Activated CD8-positive, alpha-beta memory T cell treated with anti-CD3 and anti-CD28 coated beads for 36 hours (primary cell): ENCODE measurements at places on chromosomes 5 and 9. TPM values are rescaled to one million over a fixed set of nuclear protein-coding genes. Genes with fewer than 3 reads are reported as not detected.

The RFESD gene
- total RNA-seq = 5.1 TPM

The SHISAL2B gene
- not detected for total RNA-seq

The GEMIN5 gene
- 46.0 TPM for total RNA-seq

The PLCXD3 gene
- not detected for total RNA-seq

The TIMD4 gene
- total RNA-seq = 1.0 TPM

The NPR3 gene
- total RNA-seq = not detected

The SLC9A3 gene
- total RNA-seq = 2.6 TPM

The RANBP17 gene
- not detected for total RNA-seq

The TMEM250 gene
- 41.7 TPM for total RNA-seq

The C1QTNF2 gene
- not detected for total RNA-seq

The SPATA31E1 gene
- total RNA-seq = not detected

The PRLR gene
- total RNA-seq = not detected

The DEPDC1B gene
- total RNA-seq = 16.2 TPM

The VCAN gene
- total RNA-seq = not detected

The CCL28 gene
- 10.7 TPM for total RNA-seq

The RELL2 gene
- total RNA-seq = 35.2 TPM

The SKP2 gene
- 64.9 TPM for total RNA-seq

The ZNG1C gene
- total RNA-seq = 44.6 TPM

The COL15A1 gene
- total RNA-seq = 0.02 TPM

The MEIKIN gene
- total RNA-seq = not detected

The PCDH1 gene
- not detected for total RNA-seq

The PCDHGB3 gene
- total RNA-seq = 0.17 TPM

The GLDC gene
- total RNA-seq = 4.1 TPM

The SEMA5A gene
- not detected for total RNA-seq

The UBE2QL1 gene
- total RNA-seq = not detected

The TTC33 gene
- total RNA-seq = 22.2 TPM

The GALNT12 gene
- 6.9 TPM for total RNA-seq

The PTGS1 gene
- not detected for total RNA-seq

The GFPT2 gene
- total RNA-seq = 0.27 TPM

The KCNIP1 gene
- not detected for total RNA-seq

The S1PR3 gene
- total RNA-seq = 0.67 TPM

The IGFBPL1 gene
- not detected for total RNA-seq

The FUT7 gene
- 0.06 TPM for total RNA-seq

The FRMD3 gene
- total RNA-seq = 0.19 TPM

The NR6A1 gene
- total RNA-seq = 2.1 TPM

The AQP3 gene
- total RNA-seq = 1.7 TPM

The PDZD2 gene
- 0.63 TPM for total RNA-seq

The CDO1 gene
- 0.29 TPM for total RNA-seq

The FST gene
- not detected for total RNA-seq

The DOCK2 gene
- 174 TPM for total RNA-seq

The ERAP2 gene
- total RNA-seq = 37.8 TPM

The C9 gene
- not detected for total RNA-seq

The NOXA1 gene
- 0.67 TPM for total RNA-seq

The CSF1R gene
- total RNA-seq = not detected

The TSSK1B gene
- not detected for total RNA-seq

The TAF7 gene
- total RNA-seq = 57.1 TPM

The PROP1 gene
- not detected for total RNA-seq

The NR4A3 gene
- 46.0 TPM for total RNA-seq

The IRGM gene
- total RNA-seq = 1.7 TPM

The LEAP2 gene
- 3.5 TPM for total RNA-seq

The DDX4 gene
- not detected for total RNA-seq

The SLC27A6 gene
- total RNA-seq = not detected

The CETN3 gene
- total RNA-seq = 48.0 TPM

The TAF11L14 gene
- not detected for total RNA-seq

The SPATA31C1 gene
- not detected for total RNA-seq

The PCDHA4 gene
- total RNA-seq = not detected

The GPR21 gene
- total RNA-seq = 0.65 TPM
